LHCN-M2 (cell line): ENCODE measurements at places on chromosomes 5 and 9.

- DNase-seq: no peak
Measured at GRCh38 chr5:135930029-135930948, 24.5 kb downstream of the LECT2 start.

DNA sequence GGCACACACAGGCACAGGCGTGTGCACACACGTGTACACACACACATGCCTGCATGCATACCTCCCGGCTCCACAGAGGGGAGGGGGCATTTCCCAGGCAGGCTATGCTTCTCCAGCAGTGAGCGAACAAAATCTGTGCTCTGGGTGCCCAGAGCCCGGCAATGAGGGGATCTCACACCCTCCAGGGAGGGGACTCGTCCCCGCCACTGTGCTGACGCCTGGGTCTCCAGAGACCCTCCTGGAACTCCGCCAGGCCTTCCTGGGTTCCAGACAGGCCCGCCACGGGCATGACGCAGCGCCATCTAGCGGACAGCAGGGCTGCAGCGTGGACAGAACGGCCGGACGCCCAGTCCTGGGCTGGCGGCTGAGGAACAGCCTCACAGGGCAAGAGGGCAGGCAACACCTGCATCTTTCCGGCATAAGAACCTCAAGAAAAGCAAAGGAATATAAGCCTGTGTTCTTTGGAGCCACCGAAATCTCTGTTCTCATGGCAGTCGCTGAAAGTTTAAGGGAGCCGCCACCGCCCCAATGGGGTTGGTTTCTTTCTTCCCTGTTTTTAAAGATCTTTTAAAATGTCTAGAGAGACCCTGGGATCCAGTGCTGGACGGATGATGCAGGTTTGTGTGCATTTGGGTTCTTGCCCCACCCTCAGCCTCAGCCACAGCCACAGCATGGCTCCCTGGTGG, 135.6 kb upstream of the PPP1R26 start:
- DNase-seq: peak; percentile 3

DNA sequence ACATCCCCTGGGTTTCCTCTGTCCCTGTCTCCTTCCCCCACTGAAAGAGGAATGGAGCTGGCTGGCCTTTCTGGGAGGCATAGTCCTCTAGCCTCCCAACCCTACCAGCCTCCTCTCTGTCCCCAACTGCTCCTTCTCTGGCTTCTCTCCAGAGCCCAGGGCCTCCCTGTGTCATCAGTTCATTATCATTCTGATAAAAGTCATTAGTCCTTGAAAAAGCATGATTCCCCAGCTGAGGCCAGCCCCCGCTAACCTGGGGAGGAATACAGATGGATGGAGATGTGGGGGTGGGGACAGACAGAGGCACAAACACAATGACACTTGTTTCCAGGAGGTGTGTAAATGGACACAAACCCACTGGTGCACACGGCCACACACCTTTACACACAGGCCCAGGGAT, 73.6 kb upstream of the HSPA9 start:
- DNase-seq: no peak

GRCh38 chr5:66620711-66621110, 24.5 kb downstream of the MAST4 start:
- DNase-seq: no peak

GRCh38 chr5:68711293-68712200, 382.3 kb upstream of the SLC30A5 start:
- DNase-seq: peak; percentile 25

- DNase-seq: peak; percentile 78
Measured at GRCh38 chr9:110192531-110193261, 15.3 kb downstream of the C9orf152 start.

GRCh38 chr9:32551276-32552051, 663 bp upstream of the SMIM27 start:
- peak; percentile 59 for DNase-seq

GRCh38 chr5:1787472-1788047, 12.1 kb downstream of the MRPL36 start:
- DNase-seq: no peak

DNA sequence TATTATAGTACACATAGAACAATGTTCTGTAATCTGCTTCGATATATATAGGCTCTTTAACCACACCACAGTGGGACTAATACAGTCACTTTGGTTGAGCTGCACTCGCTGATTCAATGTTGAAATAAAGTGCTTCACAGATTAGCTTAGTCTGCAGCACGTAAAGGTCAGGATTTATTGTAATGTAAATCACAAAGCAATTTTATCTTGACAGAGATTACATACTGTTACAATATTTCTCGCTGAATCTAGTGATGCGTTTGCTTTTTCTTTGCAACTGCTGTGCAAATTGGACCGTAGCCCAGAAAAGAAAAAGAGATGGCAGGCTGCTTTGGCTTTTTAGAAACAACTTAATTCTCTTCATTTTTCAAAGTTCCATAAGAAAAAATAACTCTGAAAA, 52.9 kb downstream of the CETN3 start:
- no peak for DNase-seq

DNA sequence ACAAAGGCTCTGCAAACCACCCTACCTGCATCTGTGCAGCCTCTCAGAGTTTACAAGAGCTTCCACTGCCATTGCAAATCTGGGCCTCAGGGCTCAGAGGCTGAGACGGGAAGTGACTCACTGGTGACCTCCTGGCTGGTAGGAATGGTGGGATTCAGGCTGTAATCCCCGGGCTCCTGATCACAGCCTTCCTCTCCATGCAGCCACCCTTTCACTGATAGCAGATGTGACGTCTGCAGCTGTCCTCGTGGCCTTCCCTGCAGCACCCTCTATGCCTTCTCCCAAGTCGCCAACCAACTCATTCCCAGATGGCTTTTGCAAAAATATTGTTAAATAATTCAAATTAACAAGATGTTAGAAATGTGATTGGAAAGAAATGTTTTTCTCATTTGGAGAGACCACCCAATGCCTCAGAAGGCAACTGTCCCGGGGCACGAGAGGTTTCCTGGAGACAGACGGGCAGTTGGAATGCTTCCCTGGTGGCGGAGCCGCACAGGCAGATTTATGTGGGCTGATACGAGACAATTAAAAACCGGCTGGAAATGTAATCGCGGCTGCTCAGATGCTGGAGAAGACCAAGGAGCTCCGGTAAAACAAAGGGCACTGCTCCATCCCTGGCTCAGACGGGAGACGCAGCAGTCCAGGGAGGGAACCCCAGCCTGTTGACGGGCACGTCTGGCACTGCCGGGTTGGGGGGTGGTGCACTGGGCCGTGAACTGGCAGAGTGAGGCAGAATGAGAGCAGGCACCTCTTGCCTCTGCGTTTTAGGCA, 34.4 kb upstream of the SLC25A51 start:
- DNase-seq: peak; percentile 78

GRCh38 chr5:54109626-54110330, 200.6 kb downstream of the ARL15 start:
- no peak for DNase-seq

DNA sequence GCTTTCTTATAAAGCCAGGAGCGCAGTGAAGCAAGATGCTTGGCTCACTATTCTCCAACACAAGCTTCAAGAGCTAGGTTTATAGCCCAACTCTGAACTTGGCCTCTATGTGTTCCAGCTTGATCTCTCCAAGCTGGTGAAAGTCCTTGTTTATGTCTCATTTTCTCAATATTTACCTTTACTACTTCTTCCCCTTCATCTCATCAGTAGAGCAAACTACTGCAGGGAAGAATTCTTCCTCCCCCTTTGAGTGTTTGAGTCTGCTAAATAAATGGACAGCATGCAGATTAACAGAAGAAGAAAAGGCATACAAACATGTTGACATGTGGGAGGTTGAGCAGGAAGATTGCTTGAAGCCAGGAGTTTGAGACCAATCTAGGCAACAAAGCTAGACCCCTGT, 460.7 kb downstream of the ZNF608 start:
- no peak for DNase-seq

GRCh38 chr5:126482591-126482990, 59.4 kb downstream of the GRAMD2B start:
- no peak for DNase-seq

- DNase-seq: no peak
Measured at GRCh38 chr5:159027504-159027903, 72.2 kb downstream of the EBF1 start.

- DNase-seq: peak; percentile 72
Measured at GRCh38 chr5:6711409-6712141, 1.7 kb upstream of the TENT4A start.

DNA sequence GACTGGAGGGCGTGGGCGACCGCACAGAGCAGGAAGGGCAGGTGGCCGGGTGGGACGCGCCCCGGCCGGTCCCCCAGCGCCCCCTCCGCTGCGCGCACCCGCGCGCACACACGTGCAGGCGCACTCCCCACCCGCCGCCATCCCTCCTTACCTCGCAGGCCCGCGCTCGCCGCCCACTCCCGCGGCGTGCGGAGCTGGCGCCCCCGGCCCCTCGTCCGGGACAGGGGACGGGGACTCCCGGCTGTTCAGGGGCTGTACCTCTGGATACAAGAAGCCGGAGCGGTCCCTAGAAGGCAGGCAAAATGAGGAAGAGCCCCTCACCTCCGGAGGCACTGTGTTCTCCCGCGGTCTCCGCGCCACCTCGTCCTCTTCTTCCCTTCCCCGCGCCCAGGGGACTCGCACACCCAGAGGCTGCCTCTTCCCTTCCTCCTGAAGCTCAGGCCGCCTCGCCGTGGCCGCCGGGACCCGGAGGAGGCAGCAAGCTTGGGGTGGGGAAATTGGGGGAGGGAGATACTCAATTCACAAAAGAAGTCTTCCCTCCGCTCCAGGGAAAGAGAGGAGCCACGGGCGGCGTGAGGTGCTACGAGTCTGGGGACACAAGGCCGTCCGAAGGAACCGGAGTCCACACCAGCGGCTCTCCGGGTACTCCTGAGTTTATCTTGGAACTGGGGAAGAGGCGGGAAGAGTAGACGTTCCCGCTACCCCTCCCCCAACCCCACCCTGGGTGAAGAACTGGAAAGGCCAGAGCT, 1.4 kb upstream of the GABRB2 start:
- no peak for DNase-seq

GRCh38 chr5:66894480-66895240, 298.5 kb downstream of the MAST4 start:
- no peak for DNase-seq

GRCh38 chr9:76528642-76529190, 69.7 kb downstream of the GCNT1 start:
- no peak for DNase-seq

GRCh38 chr9:85528142-85528541, 213.6 kb downstream of the AGTPBP1 start:
- no peak for DNase-seq

DNA sequence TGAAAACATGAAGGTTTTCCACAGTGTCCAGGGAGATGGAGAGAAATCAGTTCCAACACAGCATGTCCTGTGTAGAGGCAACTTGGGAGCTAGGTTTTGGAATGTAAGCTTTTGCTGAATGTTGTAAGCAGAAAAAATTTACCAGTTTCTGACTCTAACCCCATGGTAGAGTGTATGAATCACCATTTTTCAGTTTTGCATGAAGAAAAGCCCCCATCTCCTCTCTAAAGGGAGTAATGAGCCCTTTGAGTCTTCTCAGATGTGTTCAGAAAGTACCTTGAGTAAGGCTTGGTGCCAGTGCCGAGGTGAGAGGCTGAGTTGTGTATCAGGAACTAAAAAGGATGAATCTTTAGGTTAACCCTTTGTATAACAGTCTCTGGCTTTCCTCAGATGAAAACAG, 96.2 kb downstream of the ADRB2 start:
- DNase-seq: no peak

DNA sequence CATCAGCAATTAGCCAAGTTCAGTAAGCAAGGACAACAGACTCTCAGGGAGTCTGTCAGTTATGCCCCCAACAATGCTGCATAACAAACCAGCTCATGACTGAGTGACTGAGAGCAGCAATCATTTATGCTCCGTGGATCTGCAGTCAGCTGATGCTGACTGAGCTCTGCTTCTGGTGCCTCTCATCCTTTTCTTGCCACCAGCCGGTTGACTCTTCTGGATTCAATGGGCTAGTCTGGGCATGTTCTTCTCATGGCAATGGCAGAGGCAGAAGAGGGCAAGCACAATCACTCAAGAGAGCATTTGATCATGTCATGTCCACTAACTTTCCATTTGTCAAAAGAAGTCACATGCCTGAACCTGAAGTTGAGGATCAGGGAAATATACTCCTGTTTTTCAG, 157.0 kb upstream of the NTRK2 start:
- DNase-seq: no peak

DNA sequence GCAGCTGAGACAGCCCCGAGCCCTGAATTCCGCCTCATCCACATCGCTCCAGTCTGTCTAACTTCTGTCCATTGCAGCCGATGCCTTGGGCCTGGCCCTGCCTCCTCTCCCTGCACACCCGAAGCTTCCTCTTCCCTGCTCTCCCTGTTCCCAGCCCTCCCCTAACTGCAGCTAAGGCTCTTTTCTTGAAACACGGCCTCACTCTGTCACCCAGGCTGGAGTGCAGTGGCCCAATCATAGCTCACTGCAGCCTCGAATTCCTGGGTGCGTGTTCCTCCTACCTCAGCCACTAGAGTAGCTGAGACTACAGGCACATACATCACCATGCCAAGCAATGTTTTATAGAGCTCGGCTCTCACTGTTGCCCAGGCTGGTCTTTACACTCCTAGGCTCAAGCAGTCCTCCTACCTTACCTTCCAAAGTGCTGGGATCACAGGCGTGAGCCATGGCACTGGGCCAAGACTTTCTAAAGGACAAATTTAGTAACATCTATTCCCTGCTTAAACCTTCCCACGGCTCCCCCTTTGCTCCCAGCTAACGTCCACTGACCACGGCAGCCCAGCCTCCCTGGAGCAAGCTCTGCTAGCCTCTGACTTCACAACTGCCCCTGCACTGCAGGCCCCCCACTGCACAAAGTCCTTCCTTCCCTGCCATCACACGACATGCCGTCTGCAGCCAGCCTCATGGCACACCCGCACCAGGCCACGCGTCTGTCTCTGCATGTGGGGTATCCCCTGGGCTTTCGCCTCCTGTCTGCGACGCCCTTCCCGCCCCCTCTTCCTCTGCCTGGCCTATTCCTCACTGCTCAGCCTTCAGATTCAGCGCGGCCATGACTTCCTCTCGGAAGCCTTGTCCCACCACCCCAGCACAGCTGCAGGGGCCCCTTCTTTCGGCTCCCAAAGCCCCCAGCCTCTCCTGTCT, 28.6 kb downstream of the LAMC3 start:
- DNase-seq: no peak

GRCh38 chr9:83656952-83657351, 34.0 kb downstream of the IDNK start:
- no peak for DNase-seq

DNA sequence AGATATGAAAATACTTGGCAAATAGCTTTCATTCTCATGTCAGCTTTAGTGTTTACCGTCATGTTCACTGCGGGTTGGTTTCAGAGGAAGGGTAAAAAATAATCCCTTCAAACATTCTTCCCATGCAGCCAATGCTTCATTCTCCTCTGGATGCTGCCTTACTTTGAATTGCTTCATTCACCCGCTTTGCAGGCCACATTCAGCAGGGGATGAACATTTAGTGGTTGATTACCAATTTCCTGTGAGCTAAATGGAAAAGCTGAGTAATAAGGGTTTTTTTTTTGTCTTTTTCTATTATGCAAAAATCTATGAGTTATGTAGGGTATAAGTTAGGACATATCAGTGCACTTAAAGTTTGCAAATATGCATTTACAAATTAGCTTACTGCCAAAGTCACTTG, 96.3 kb upstream of the MEF2C start:
- peak; percentile 28 for DNase-seq
